ENCODE measurements at places on chromosomes 12 and 14.

DNA sequence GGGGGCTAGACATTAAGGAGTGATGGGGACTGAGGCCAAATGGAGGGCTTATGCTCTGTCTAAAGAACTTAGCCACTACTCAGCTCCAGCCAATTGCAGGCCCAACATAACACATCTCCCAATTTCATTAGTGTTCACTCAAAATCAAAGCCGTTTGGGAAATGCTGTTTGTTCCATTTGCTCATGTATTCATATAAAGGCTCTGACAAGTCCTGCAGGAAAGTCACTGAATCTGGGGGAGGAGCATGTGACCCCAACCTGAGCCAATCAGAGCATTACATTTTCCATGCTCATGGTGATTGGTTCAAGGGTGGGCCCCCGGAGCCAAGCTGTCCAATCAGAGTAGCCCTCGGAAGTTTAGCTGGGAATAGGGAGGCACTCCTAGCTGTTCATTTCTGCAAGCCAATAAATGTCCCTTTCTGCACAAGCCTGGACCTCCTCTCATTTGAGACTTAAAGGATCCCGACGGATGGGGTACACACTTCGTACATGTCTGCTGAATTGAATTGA is 20.9 kb downstream of the SDSL start:
- DNase-seq = no peak

- DNase-seq = no peak
Measured at GRCh38 chr12:78210894-78211302, 380.2 kb downstream of the NAV3 start.

- DNase-seq = no peak
Measured at GRCh38 chr14:58547649-58548048, 90.1 kb upstream of the DACT1 start.

- peak; percentile 49 for DNase-seq
Measured at GRCh38 chr14:52299692-52300278, 14.3 kb upstream of the PTGER2 start.

DNA sequence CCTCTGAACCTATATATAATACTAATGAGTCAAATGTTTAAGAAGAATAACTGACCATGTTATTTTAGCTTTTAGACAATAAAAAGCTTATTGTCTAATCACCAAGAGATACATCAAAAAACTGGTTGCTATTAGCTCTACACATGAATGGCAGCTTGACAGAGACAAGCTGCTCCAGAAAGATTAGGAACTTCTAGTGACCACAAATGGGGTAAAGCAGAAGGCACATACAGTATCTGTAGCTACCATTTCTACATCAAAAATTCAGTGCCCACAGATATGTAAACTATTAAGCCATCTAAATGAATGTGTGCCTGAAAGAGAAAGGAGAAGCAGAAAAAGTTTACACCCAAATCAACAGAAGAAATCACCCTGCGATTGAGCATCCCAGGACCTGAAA is 2.4 kb downstream of the AREL1 start:
- no peak for DNase-seq

DNA sequence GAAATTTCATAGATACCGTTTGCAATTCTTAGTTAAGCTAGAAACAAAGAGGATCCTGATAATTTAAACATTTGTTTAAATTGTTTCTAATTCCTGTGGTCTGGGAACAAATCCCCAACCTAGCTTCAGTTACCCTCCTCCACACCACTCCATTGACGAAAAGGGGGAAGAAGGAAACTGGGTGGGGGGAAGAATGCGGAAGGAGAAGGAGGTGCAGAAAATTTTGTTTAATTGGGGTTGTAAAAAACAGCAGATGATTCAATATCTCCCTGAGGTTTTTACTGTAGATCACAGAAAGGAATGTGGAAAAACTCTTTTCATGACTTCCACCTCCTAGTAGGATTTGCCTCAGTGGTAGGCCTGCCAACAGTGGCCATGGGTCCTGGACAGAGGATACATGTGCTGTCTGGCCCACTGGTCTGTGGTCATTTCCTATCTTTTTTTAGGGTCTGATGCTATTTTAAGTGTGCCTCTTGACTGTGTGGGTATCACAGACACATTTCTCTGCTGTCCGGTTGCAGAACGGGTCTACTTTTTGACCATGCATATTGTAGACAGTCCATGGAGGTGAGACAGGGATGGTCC is 122.9 kb upstream of the PCED1B start:
- DNase-seq = no peak

GRCh38 chr12:116358893-116359761 is 81.6 kb upstream of the MED13L start:
- peak; percentile 97 for DNase-seq

DNA sequence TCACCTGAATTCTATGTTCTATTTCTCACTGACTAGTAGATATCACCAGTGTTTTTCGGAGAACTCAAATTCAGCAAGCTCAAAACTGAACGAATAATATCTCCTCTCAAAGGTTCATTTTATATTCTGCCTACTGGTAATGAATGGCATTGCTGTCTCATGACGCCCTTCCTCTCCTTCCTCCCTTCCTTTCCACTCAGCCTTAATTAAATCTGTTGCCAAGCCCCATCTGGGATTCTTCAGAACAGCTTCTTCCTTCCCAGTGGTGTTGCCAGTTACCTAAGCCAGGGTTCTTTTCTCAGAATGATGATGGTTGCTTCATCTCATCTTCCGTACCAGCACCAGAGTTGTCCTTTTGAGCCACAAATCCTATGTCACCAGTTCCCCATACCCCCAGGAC is 143.2 kb downstream of the SYNE2 start:
- no peak for DNase-seq

GRCh38 chr14:105328678-105329390 is 14.3 kb downstream of the PACS2 start:
- DNase-seq = no peak

GRCh38 chr12:727321-727720 is 25.1 kb upstream of the WNK1 start:
- DNase-seq = no peak

DNA sequence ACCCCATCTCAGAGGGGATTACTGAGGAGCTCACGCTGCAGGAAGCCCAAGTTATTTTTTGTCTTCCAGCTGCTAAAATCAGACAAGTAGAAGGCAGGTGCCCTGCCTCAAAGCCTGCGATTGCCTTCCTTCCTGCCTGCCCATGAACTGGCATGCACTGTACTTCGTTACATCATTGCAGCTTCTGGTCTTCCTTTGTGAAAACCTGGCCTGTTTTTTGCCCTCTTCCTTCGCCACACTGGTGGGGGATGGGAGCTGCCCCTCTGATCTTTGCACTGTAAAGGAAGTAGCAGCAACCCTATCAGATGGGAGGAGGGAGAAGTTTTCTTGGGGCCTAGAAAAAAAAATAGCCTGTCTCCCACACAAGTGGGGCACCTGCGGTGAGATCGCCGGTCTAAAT is 1098.7 kb downstream of the BCL11B start:
- no peak for DNase-seq

GRCh38 chr12:5013266-5013730 is 30.4 kb upstream of the KCNA5 start:
- no peak for DNase-seq

DNA sequence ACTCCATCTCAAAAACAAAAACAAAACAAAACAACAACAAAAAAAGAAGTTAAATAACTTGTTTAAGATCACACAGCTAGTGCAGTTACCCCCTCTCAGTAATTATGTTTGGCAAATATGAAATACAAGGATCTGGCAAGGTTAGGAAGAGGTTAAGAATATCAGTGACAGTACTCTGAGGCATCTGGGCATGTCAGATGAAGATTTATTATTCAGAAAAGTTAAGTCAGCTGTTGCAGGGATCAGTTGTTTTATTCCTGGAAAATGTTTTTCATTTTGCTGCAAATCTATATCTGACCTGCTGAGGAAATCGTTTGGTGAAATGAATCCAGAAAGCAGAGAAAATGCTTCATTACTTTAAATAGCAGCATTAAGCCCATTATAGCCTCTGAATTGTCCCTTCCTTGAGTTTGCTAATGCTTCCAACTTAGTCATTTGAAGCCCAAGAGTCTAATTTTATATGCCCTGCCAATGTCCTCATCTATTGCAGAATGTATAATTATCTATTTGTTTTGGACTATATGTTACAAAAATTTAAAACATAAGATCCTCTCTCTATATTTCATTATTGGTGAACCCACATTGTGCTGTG is 8.1 kb downstream of the GPX2 start:
- DNase-seq = no peak

- DNase-seq = no peak
Measured at GRCh38 chr12:62711631-62712241, 223.2 kb downstream of the PPM1H start.

- peak; percentile 86 for DNase-seq
Measured at GRCh38 chr12:53213348-53213747, 6.3 kb upstream of the ITGB7 start.

DNA sequence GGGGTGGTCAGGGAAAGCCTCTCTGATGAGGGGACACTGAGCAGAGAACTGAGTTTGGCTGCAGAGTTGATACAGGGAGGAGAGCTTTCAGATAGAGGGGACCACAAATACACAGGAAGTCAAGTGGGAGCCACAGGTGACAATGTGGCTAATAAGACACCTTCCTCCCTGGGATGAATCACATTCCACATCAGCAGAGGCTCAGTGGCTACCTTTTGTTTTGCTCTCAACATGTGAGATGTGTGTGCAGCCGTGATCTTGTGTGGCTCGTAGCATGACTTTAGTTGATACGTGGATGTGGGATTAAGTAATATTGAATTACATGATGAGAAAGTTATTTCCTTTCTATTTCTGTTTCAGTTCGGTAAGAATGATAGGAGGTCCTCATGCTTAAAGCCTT is 7.5 kb downstream of the CRADD start:
- DNase-seq = no peak

- DNase-seq = no peak
Measured at GRCh38 chr12:69163681-69164362, 75.5 kb upstream of the CPSF6 start.

DNA sequence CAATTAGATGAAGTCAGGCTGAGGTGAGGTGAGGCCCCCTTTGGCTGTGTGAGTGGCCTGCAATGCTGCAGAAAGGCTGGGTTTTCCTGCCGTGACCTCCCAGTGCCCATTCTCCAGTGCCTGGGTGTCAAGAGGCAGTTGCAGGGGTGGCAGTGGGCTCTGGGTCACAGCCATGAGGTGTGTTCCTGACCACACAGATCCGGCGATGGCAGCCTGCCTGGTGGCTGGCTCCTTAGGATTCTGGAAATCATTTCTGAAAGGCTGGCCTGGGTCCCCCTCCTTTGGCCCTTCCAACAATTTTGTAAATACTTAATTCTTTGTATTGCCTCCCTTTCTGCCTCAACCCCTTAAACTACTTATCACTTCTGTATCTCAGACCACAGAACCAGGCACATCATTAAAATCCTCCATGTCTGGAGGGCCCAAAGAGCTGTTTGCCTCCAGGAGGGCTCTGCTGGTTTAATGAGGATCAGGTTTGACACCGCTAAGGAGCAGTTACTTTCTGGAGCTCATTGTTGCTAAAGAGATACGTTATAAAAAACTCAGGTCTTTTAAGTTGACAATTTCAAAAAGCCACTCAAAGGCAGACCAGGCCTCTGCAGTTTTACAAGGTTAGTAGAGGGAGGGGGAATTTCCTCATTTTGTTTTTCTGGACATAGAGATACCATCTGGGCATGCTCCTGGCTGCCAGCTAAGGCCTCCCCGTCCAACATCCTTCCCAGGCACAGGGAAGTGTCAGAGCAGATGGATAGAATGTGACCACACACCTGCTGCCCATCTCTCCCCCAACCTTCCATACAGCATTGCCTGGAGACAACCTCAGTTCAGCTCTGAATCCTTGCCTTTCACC is 204.4 kb downstream of the FOXN3 start:
- peak; percentile 76 for DNase-seq

DNA sequence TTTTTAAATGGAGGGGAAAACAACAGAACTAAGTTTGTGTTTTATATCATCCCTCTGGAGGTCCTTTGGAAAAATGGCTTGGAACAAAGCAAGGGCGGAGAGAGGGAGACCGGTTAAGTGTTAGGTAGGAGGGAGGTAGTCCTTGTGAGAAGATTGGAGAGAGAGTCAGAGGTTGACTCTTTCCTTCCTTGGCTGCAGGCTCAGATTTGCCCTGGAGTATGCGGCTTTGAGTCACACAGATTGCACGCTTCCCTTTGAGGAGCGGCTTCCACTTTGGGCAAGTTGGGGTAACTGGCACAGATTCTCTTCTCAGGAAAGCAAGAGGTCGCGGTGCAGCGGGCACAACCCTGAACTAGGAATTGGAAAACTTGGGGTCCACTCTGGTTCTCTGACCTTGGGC is 9.9 kb downstream of the SOCS2 start:
- DNase-seq = no peak

GRCh38 chr12:125125271-125125670 is 60.0 kb downstream of the AACS start:
- peak; percentile 43 for DNase-seq

DNA sequence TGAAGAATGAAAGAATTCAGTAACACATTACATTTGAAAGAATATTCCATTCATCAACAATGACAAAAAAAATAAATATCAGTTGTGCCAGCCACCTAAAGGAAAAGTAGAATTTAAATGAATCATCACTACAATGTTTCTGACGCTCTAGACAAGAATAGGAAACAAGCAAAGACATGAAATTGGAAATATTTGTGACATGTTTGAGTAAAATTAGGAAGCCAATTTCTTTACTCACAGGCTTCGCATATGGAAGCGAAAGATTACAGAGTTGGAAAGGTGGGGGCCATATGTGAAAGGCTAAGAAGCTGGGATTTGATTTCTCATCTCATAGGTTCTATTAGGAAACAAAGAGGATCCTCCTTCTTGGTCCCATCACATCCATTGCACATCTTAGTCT is 279.0 kb downstream of the IPO8 start:
- no peak for DNase-seq

DNA sequence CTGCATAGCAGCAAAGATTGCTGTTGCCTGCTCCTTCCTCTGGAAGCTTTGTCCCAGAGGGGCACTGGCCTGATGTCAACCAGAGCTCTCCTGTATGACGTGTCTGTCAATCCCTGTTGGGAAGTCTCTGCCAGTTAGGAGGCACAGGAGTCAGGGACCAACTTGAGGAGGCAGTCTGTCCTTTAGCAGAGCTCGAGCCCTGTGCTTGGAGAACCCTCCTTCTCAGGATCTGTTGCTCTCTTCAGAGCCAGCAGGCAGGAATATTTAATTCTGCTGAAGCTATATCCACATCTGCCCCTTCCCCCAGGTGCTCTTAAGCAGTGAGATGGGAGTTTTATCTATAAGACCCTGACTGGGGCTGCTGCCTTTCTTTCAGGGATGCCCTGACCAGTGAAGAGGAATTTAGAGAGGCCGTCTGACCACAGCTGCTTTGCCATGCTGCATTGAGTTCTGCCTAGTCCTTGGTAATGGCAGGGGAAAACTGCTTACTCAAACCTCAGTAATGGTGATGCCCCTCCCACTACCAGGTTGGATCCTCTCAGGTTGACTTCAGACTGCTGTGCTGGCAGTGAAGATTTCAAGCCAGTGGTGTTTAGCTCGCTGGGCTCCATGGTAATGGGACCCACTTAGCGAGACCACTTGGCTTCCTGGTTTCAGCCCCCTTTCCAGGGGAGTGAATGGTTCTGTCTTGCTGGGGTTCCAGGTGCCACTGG is 218.6 kb upstream of the SLC38A2 start:
- no peak for DNase-seq

DNA sequence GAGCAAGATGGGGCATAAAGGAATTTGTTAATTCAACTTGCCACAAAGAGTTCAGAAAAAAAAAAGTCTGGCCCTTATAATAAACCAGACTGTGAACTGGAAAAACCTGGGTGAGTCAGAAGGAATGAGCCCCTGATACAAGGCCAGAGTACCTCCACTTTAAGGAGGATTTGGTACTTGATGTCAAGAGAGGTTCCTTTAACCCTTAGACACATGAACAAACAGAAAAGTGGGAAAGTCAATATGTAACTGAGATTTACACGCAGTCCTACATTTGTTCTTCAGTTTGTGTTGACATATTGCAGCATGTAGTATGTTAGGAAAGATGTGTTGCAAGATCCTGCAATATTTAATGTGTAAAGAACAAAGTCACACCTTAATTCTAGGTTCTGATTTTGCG is 14.2 kb upstream of the SLC38A4 start:
- DNase-seq = no peak

All from left lung (tissue), 14 donors.